OCI-M1 (cell line): ENCODE measurements at places on chromosomes 13 and 19.
A peak's percentile ranks its signal among the peaks of the same experiment; 100 is the strongest.

DNA sequence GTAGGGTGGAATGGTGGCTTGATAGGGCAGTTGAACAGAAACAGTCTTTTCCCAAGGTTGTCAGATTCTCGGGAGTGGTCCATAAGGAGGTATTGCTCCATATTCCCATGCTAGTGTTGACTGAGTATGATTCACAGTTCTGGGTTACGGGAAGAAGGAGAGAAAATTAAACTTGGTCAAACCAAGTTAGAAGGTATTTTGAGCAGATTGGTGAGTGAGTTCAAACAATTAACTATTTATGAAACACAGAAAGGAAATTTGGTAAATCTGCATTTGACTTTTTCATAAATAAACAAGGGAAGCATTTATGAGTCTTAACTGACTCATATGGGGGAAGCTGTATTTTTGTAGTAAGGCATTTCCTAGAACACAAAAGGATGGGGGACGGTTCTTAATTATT lies 2419.4 kb downstream of the PCDH9 start:
- no peak for DNase-seq

DNA sequence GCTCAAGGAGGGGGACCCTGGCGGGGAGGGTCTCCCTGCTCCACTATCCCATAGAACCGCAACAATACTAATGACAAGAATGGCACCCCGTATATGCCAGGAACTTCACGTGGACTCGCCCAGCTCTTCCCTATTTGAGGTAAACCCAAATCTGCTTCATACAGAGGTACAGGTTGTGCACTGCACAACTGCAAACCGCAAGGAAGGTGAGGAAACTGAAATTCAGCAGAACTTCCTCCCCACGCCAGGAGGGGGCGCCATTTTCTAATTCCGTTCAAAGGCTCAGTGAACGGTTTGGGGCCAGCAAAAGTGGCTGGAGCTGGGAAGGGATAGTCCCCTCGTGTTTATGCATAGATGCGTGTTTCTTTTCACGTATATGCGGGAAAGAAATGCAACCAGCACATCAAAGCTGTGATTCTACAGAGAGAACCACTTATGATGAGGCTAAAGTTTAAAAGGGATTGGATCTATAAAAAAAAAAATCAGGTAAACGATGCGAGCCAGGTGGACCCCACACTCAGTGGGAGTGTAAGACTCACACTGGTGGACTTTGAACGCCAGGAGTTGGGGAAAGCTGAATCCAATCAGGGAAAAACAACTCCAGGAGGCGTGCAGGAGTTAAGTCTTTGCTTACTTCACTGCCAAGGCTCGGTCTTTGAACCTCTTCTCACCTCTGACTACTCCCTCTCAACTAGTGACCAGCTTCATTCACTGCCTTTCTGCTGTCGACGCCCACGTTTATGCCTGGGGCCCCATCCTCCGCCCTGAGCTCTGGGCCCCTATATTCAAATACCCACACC lies 20.3 kb downstream of the C19orf81 start:
- peak; percentile 61 for DNase-seq

DNA sequence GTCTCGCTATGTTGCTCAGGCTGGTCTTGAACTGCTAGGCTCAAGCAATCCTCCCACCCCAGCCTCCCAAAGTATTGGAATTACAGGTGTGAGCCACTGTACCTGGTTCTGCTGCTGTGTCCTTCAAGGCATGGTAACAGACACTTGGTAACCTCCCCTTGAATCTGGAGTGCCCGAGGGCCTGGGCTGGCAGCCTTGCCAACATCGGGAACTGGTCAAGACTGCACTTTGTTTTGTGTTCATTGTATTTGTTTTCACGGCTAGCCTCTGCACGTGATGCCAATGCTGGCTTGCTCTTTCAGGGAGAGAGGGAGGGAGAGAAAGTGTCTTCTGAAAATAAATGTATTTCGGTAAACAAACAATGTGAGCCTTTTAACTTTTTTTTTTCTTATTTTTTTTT lies 12.0 kb downstream of the CERS4 start:
- DNase-seq = no peak

DNA sequence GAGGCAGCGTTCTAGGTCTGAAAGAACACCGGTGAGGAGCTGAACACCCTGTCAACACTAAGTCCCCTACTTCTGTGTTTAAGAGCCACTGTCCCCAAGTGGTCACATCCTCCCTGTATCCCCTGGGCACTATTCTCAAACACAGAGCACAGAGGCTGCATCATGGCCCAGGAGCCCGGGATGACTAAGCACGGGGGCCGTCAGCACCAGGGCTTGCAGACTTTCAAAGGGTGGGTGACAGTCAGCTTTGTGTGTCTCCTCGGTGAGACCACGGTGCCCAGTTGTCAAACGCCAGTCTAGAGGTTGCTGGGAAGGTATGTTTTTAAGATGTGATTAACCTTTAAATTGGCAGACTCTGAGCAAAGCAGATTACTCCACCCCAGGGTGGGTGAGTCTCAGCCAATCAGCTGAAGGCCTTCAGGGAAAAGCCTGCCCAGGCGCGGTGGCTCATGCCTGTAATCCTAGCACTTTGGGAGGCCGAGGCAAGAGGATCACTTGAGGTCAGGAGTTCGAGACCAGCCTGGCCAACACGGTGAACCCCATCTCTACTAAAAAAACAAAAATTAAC lies 8.0 kb downstream of the MAP2K2 start:
- no peak for DNase-seq

DNA sequence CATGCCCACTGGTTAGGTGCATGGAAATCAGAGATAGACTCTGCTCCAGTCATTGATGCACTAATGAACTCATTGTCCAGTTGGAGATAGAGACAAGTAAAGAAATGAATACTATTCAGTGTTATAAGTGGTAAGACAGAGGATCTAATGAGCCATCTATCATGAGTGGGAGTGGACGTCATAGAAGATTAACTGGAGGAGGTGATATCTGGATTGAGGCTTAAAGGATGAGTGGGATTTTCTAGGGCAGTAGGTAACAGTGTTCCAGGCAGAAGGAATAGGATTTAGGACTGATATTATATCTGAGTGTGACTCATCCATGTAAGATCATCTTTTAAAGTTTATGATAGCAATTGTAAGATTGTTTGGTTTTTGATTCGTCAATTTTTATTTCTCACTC lies 152.2 kb upstream of the CSNK1A1L start:
- DNase-seq = no peak

GRCh38 chr19:18847549-18848463 lies 16.0 kb downstream of the UPF1 start:
- no peak for DNase-seq

DNA sequence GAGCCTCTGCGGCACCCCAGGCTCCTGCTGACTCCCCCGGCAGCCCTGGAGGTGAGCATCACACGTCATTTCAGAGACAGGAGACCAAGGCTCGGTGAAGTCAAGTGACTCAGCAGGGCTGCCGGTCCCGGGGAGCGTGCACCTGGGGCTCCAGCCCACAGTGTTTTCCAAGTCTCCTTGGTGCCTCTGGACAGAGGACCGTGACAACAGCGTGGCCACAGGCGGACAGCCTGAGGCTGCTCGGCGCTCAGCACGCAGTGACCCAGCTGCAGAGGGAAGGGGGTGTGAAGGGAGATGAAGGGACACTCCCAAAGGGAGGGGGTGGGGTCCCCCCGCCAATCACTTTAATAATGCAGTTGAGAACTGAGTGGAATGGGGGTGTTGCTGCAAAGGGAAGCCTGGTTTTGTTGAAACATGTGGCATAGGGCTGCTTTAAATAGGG lies 17.5 kb upstream of the ASPDH start:
- no peak for DNase-seq

GRCh38 chr19:22601906-22602630 lies 32.1 kb upstream of the ZNF492 start:
- no peak for DNase-seq

- no peak for DNase-seq
These were observed 726 bp upstream of the PEPD start for GRCh38 chr19:33522371-33522662.

- DNase-seq = peak; percentile 25
These were observed 557.0 kb downstream of the FGF9 start for GRCh38 chr13:22227895-22228294.

DNA sequence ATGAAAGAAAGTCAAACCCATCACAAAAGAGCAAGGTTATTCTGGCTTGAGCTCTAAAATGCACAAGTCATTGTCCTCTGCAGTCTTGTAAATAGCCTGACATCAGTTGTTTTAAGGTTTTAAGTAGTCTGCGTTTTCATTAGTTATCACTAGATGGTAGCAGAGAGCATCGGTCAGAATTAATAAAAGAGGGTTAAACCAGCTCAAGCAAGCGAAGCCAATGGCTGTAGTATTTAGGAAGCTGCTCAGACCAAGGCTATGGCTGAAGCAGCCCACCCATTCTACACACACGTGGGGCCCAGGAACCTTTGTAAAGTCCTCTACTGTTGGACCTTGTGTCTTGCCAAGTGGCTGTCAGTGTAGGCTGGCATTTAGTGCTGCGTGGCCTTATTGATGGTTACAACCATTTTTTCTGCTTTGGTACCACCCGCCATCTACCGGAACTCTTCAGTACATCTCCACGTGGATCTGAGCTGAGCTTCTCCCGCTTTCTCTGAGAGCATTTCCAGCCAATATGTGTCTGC lies 13.3 kb upstream of the ZNF57 start:
- DNase-seq = peak; percentile 74

DNA sequence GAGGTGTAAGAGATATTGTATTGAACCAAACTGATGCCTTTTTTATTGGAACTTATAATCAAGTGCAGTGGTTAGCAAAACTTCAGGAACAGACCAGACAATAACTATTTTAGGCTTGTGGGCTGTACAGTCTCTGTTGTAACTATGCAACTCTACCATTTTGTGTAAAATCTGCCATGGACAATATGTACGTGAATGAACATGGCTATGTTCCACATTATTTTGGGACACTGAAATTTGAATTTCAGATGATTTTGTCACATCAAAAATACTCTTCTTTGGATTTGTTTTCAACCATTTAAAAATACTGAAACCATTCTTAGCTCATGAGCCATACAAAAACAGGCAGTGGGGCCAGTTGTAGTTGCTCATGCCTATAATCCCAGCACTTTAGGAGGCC lies 27.9 kb upstream of the PEG3 start:
- DNase-seq = no peak

DNA sequence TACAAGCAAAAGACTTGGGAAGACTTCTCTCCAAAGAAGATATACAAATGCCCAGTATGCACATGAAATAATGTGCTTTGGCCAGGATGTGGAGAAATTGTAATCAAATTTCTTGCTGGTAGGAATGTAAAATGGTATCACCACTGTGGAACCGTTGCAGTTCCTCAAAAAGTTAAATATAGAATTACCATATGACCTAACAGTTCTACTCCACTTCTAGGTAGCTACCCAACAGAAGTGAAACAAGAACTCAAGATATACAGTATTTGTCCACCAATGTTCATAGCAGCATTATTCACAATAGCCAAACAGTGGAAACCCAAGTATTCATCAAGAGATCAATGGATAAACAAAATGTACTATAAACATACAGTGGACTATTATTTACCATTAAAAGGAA lies 95.0 kb upstream of the KLF5 start:
- DNase-seq = peak; percentile 70

DNA sequence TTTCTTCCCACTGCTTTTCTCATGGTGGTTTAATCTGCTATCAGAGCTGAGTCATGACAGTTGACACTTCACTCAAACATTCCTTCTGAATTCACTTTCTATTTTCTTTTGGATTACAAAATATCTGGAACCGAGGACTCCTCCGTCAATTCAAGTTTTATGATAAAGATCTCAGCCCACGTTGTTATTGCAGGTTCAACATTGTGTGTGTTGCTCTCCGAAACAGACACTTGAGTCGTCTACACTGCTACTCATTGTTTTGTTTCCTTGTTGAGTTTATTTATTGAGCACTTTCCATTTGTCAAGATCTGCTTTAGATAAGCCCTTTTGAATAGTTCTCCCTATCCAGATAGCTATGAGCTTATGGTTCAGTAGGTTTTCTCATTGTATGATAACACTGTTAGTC lies 636.1 kb upstream of the GPC6 start:
- DNase-seq = peak; percentile 36

DNA sequence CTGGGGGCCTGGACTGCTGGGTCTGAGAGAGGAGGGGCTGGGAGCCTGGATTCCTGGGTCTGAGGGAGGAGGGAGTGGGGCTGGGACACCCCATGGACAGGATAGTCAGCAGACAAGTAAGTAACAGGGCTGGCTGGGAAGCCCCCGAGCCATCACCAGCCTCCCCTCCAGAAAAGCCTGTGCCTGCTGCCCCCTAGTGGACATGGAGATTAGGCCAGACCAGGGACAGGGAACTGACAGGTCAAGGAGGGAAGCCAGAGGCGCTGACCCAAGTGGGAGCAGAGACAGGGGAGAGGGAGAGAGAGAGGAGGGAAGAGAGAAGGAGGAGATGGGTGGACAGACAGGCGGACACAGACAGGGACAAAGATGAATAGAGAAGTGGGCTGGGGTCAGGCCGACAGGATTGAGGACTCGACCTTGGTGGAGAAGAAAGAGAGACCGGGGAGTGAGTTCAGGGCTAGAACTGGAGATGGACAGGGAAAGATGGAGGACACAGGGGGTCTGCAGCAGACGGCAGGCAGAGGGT lies 6.7 kb upstream of the ERFL start:
- DNase-seq = peak; percentile 87

- DNase-seq = no peak
These were observed 21.3 kb upstream of the TINCR start for GRCh38 chr19:5588906-5589676.

- DNase-seq = no peak
These were observed 303.1 kb downstream of the PCDH9 start for GRCh38 chr13:66926851-66927524.

GRCh38 chr13:44331912-44332851 lies 41.4 kb upstream of the SERP2 start:
- peak; percentile 74 for DNase-seq
